ENCODE measurements at places on chromosomes 7 and 10.

GRCh38 chr7:50599385-50599784 is 34.2 kb upstream of the DDC start:
- no peak for DNase-seq

- no peak for DNase-seq
These were observed 55.5 kb downstream of the HIBADH start for GRCh38 chr7:27607210-27607606.

- DNase-seq = no peak
These were observed 385.8 kb downstream of the ETV1 start for GRCh38 chr7:13603661-13604060.

DNA sequence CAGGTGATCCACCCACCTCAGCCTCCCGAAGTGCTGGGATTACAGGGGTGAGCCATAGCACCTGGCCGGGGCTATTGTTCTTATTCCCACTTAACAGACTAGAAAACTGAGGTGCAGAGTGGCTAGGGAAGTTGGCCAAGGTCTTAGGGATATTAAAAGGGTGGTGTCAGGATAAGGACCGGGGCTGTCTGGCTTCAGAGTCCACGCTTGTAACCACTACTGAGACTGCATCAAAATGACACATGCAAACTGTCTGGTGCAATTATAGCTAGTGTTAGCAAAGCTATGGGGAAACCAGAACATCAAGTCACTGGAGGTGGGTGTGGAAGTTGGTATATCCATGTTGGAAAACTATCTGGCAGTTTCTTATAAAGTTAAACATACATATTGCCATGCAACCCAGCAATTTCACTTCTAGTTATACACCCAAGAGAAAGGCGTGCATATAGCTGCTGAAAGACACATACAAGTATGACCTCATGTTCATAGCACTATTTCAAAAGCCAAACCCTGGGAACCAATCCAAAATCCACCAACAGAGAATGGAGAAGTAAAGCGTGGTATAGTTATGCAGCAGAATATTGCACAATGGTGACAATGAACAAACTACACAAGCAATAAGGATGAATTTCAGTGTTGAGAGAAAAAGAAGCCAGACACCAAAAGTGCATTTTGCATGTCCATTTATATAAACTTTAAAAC is 33.9 kb upstream of the EEPD1 start:
- peak; percentile 52 for DNase-seq

DNA sequence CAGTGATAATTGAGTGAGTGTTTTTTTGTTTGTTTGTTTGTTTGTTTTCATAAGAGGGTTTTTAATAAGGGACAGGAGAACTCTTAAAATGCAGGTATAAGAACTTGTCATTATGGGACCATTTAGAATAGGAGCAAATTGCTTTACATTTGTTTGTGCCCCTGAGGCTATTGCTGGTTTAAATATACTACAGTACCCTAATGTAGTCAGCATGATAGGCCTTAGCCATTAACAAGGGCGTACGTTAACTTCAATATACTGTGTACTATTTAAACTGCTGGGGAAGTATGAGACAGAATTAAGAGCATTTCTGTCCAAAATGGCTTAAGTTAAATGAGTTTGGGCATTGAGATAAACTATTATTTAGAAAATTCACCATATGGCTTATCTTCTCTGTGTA is 26.2 kb downstream of the PRKAR2B start:
- DNase-seq = no peak

DNA sequence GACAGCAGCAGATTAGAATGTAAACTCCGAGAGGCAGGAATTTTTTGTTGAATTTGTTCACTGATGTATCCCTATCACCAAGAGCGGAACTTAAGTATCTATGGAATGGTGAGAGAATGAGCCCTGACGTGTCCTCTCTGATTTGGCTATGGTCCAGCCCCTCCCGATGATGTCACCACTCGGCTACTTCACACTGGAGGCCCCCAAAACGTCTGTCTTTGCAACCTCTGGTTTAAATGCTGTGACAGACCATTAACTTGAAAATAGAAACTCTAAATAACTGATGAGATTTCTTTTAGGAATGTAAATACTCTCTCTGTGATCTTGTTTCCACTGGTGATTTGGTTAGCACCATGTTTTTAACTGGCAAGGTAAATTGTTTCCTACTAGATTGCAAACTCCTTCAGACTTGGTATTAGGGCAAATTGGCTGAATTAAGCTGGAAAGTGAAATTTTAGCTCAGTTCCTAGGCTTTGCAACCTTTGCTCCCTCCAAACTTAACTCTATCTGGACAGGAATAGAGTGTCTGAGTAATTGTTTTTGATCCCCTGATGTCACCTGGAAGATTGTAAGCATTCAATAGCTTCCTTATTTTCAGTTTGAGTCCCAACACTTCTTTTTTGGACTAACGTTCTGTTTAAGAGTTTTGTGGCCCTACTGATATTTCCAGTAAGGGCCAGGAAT is 19.1 kb downstream of the SLC16A12 start:
- peak; percentile 59 for DNase-seq

DNA sequence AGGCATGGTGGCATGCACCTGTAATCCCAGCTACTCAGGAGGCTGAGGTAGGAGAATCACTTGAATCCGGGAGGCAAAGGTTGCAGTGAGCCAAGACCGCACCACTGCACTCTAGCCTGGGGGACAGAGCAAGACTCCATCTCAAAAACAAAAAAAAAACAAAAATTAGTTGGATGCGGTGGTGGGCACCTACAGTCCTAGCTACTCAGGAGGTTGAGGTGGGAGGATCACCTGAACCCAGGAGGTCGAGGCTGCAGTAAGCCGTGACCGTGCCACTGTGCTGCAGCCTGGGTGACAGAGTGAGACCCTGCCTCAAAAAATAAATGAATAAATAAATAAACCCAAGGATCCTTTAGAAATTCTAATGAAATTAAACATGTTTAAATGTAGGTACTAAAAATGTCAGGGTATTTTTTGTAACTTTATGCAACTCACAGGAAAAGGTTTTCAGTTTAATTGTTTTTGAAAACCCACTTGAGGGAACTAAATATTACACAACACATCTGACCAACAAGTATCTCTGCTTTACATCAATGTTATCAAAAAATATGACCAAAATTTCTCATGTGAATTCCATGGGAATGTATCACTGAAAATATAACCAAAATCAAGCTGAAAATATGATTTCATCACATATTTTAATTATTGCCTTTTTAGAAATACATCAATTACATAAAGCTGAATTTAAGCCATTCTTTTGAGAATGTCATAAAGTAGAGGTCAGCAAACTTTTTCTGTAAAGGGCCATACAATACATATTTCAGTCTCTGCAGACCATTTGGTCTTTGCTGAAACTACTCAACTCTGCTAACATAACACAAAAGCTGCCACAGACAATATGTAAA is 23.9 kb downstream of the UPF2 start:
- DNase-seq = no peak

GRCh38 chr7:151468217-151469018 is 28.5 kb upstream of the CRYGN start:
- DNase-seq = peak; percentile 63

GRCh38 chr10:23200997-23201652 is 9.0 kb downstream of the PTF1A start:
- no peak for DNase-seq

DNA sequence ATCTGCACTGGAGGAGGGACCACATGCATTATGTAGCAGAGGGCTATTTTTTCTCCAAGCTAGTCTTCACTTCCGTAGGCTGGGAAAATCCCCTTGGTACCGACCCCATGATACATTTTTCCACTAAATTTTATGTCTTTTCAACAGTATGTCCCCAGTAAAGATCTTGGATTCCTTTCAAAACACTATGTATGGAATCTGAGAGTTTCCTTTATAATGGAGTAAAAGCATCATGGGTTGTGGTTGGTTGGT is 4.8 kb upstream of the ZNRF2 start:
- no peak for DNase-seq

Data from femur (tissue), 1 donor.